ENCODE measurements at places on chromosomes 11 and 22. TPM values are rescaled to one million over a fixed set of nuclear protein-coding genes. Genes with fewer than 3 reads are reported as not detected.

Gene MAPK1
- 123 TPM for total RNA-seq

Gene ANO9
- total RNA-seq, result 0.14 TPM

Gene OR51I1
- not detected for total RNA-seq

Gene B4GALNT4
- 1.1 TPM for total RNA-seq

Gene CALCA
- not detected for total RNA-seq

Gene GVQW3
- total RNA-seq, result 2.0 TPM

Gene PKP3
- 0.86 TPM for total RNA-seq

Gene C11orf86
- not detected for total RNA-seq

Gene ACTN3
- total RNA-seq, result not detected

Gene GAL3ST3
- 11.3 TPM for total RNA-seq

Gene CEND1
- 0.15 TPM for total RNA-seq

Gene SCGB1C1
- total RNA-seq, result not detected

Gene GNAZ
- 3.4 TPM for total RNA-seq

Gene CHADL
- 25.7 TPM for total RNA-seq

Gene SLC29A2
- 31.8 TPM for total RNA-seq

Gene PGM2L1
- 2.7 TPM for total RNA-seq

Gene BLID
- 1.7 TPM for total RNA-seq

Gene WNT11
- total RNA-seq, result 2.5 TPM

Gene CCDC15
- 0.47 TPM for total RNA-seq
